Esophagus muscularis mucosa (tissue), 4 donors: ENCODE measurements at places on chromosomes 12 and 14. TPM values are rescaled to one million over a fixed set of nuclear protein-coding genes. Genes with fewer than 3 reads are reported as not detected.

Gene YBX3
- 406 TPM for total RNA-seq

DNA sequence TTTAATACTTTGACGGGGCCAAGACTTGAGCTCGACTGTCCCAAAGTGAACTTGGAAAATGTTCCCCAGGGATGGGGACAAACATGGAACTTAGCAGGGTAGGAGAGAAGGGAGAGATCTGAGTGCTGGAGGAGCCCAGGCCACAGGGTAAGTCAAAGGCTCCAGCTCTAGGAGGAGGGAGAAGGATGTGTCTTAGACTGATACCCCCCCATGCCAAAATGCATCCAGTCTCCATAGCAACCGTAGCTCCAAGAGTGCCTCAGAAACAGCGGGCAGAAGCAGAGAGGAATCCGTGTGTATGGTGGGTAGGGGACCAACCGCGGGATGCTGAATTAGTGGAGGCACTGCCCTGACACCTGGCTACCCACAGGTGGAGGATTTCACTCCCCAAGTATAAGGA lies 845 bp upstream of the AGAP2 start:
- no peak overlapping the region for H3K4me3 ChIP-seq
- DNase-seq: no peak
- H3K27me3 ChIP-seq: peaks cover 58% of the 10 kb centered on the region
- H3K4me1 ChIP-seq: peaks cover 50% of the 10 kb centered on the region
- H3K27ac ChIP-seq: no peak overlapping the region
- no peaks in the 10 kb centered on the region for H3K36me3 ChIP-seq

- H3K27ac ChIP-seq: no peak overlapping the region
- no peaks in the 10 kb centered on the region for H3K4me1 ChIP-seq
- peaks cover 99% of the 10 kb centered on the region for H3K36me3 ChIP-seq
- no peaks in the 10 kb centered on the region for H3K27me3 ChIP-seq
- DNase-seq: no peak
- H3K4me3 ChIP-seq: no peak overlapping the region
Measured at GRCh38 chr12:112239881-112240280, 114.5 kb downstream of the TRAFD1 start.

Gene VIPAS39
- 16.9 TPM for total RNA-seq

Gene SLC6A12
- 0.17 TPM for total RNA-seq

Gene GPR135
- total RNA-seq: 9.1 TPM
